ENCODE measurements at places on chromosomes 7 and 10.

DNA sequence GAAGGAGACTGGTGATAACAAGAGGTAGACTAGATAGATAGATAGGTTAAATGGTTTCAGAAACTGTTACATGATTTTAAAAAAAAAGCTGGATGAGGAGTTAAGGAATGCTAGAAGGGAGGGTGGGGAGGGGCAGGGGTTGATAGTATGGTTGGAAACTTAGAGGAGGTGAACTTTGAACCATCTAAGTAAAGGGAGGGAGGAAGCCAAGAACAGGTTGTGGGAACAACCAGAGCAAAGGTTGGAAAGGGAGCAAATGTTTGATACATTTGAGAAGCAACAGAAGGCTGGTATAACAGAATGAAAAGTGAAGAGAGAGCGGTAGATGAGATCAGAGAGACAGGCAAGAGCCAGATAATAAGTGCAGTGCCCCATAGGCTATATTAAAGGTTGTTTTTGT lies 224.8 kb downstream of the FOXP2 start:
- DNase-seq: no peak

DNA sequence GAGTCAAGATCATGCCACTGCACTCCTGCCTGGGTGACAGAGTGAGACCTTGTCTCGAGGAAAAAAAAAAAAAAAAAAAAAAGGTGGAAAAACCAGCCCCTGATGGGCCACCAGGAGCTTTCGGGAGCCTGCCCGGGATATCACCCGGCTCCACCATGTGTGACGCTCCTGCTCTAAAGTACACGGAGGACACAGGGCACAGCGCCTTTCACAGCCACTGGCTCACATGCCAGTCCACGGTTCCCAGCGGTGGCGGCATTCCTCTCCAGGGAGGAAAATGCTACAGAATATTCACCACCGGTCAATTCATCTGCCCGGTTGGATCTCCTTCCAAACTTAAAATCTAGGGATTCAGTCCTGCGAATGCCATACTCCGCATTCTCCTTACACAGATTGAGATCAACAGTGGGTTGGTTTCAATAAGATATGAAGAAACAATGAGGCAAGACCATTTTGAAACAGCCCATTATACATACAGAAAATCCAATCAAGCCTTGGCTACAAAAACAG lies 81.2 kb downstream of the CTBP2 start:
- DNase-seq: no peak

- no peak for DNase-seq
Measured at GRCh38 chr10:36385693-36386092, 739.7 kb upstream of the ANKRD30A start.

GRCh38 chr10:11180228-11180627 lies 162.6 kb downstream of the CELF2 start:
- DNase-seq: no peak

All from NCI-H2171 (cell line).